ENCODE measurements at places on chromosomes 5 and 9. TPM values are rescaled to one million over a fixed set of nuclear protein-coding genes. Genes with fewer than 3 reads are reported as not detected.

Gene COL5A1
- 294 TPM for total RNA-seq

Gene LTC4S
- not detected for total RNA-seq

Gene FOXD4
- 0.17 TPM for total RNA-seq

Gene PRLR
- total RNA-seq, result 0.17 TPM

Gene RNF180
- total RNA-seq, result 2.0 TPM

Gene HTR4
- not detected for total RNA-seq

Gene TMEM252
- not detected for total RNA-seq

Gene NRARP
- 0.29 TPM for total RNA-seq

Gene ADGRV1
- total RNA-seq, result 0.50 TPM

Gene SYK
- not detected for total RNA-seq

Gene PCBD2
- total RNA-seq, result 4.7 TPM

Gene IL31RA
- total RNA-seq, result 3.3 TPM

Gene PCDHGC3
- total RNA-seq, result 94.1 TPM

Gene GRM6
- total RNA-seq, result not detected

Gene SV2C
- not detected for total RNA-seq

Gene DNAH5
- total RNA-seq, result 2.6 TPM

Gene CDH18
- total RNA-seq, result 8.1 TPM

Gene ST6GALNAC6
- 90.0 TPM for total RNA-seq

Gene SEC61B
- 92.1 TPM for total RNA-seq

Gene GARIN3
- not detected for total RNA-seq

Gene RHOBTB3
- 172 TPM for total RNA-seq

Gene WWC1
- total RNA-seq, result 2.3 TPM

Gene FOXI1
- not detected for total RNA-seq

Gene CCL28
- 2.9 TPM for total RNA-seq

Gene SLC4A9
- total RNA-seq, result not detected

Gene OTULINL
- 0.17 TPM for total RNA-seq

Gene PCDHGB6
- total RNA-seq, result 5.1 TPM

Gene TMEM141
- total RNA-seq, result 45.2 TPM

Gene SEMA6A
- 0.66 TPM for total RNA-seq

Gene PCDHGA12
- total RNA-seq, result 26.0 TPM

Gene CCIN
- 1.7 TPM for total RNA-seq

Gene JAKMIP2
- total RNA-seq, result 0.50 TPM

Gene SPACA9
- total RNA-seq, result 3.5 TPM

Gene PARP8
- 16.3 TPM for total RNA-seq

Gene C1QTNF2
- 3.2 TPM for total RNA-seq
